ENCODE measurements at places on chromosomes 3 and 15.

DNA sequence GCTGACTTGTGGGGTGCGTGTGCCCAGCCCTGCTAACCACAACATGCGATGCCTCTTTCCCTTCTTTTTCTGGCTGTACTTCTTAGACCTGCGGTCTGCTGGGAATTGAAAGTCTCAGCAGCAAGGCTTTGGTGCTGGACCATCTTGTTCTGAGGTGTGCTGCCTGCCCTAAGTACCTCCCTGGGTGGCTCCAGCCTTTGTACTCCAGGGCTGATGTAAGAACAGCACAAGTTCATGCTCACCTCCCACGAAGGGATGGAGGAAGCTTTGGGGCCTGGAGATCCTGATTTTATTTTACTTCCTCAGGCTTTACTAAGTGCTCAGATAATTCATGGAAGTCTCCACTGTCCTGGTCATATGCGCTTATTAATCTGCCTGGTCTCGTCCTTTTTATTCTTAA is 28.9 kb downstream of the FAM43A start:
- no peak for DNase-seq

DNA sequence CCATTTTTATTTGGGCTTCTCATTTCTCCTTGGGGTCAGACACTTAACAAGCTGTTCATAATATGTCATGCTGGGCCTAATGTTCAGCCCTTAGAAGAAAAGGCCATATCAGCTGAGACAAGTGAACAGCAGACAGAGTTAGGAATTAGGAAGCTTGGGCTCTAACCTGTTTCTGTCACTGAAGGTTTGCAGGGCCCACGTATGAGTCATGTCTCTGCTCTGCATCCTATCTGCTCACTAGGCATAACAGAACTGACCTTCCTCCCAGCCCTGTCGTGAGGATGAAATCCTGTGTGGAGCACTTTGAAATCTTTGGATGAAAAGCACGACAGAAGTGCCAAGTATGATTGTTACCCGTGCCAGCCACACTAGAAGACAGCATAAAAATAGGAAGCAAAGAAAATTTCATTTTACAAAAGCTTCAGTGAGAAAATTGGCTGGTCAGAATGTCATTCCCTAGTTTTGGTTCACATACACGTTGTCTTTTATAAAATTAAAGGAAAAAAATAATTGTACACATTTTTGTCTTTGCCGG is 26.5 kb upstream of the CD47 start:
- no peak for DNase-seq

DNA sequence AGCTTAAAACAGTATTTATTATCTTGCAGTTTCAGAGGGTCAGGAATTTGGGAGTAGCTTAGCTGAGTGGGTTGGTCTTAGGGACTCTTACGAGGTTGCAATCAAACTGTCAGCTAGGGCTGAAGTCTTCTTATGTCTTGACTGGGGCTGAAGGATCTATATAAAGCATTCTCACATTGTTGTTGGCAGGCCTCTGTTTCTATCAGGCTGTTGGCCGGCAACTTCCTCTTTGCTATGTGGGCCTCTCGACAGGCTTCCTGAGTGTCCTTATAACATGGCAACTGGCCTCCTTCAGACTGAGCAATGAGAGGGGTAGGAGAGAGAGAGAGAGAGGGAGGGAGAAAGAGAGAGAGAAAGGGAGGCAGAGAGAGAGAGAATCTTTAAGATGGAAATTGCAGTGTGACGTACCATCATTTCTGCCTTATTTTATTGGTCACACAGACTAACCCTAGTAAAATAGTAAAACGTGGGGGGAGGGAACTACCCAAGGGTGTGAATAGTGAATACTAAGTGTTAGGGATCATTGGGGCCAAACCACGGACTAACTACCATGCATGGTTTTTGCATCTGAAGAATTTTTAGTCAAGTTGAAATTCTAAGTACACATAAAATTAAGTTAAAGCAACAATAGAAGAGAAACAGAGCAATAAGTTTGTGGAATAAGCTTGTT is 16.1 kb downstream of the FGF7 start:
- no peak for DNase-seq

GRCh38 chr3:127287840-127288239 is at the start of gene PRR20G:
TSS of gene PRR20G (minus strand) at chr3:127288046. CDS start at chr3:127287365, 681 bp downstream.
- no peak for DNase-seq

DNA sequence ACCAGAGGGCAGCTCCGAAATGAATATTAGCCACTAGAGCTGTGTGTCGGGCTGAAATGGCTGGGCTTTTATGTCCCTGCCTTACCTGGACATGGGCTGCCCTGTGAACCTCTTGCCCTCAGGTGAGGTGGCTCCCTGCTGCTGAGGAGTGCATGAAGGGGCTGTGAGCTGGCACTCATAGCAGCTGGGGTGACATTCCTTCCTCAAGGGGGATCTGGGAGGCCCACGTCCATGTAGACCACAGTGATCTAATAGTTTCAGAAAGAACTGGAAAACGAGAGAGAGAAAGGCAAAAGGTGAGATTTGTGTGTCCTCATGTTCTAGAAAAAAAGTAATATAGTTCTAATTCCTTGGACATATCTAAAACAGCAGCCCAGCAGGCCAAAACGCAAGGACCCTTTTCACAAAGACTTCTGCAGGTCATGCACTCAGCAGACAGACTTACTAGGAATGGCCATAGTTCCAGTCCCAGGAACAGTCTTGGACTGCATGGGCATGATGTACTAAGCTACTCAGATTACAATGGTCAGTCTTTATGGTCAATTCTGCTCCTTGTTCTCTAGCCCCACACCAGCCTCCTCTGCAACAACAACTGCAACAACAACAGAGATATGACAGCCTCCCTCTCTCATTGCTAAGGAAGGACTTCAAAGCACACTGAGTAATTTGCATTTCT is 10.8 kb upstream of the SLC24A5 start:
- no peak for DNase-seq

GRCh38 chr3:132017137-132017536 is 17.7 kb downstream of the CPNE4 start:
- DNase-seq = no peak

DNA sequence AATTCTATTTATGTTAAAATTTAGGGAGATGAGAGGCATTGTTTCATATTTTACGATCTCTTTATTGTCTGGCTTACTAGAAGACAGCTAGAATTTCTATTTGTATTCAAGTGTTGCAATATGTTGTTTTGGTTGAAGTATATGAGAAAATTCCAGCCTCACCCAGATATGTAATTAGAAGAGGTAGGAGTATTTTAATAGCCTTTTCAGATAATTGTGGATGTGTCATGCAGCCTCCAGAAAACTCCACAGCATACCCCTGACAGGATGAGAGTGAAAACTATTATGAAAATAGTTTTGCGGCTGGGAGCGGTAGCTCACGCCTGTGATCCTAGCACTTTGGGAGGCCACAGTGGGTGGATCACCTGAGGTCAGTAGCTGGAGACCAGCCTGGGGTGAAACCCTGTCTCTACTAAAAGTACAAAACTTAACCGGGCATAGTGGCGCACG is 21.5 kb upstream of the USP3 start:
- no peak for DNase-seq

DNA sequence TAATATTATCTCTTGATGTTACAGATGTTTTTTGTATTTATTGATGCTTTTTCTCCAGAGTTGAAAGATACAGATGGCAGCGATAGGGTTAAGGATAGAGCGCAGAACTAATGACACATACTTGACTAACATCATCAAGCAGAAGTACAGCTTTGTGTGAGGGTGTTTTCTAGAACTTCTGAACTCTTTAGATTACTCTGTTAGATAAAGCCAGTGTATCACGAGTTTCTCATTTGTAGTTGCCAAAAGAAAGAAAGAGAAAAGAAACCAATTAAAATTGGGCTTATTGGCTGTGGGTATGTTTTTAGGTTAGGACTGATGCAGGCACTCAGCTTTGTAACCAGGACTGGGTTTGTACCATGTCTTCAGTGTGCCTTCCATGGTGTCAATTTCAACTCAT is 6.6 kb upstream of the GPR171 start:
- DNase-seq = no peak

DNA sequence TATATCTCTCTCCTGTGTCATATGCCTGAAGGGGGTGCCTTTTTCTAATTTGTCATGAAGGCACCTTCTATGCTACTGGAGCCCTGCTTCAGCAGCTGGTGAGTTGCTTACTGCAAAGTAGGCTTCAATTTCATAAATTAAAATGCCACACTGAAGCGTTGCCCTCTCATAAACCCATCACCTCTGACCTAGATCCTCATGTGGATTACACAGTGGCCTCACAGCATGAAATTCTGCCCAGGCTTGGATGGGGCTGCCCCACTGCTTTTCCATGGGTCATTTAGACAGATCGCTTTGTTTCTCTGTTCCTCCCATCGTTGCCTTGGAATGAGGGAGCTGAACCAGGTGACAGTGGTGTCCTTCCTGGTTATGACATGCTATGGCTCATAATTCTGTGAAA is 131.2 kb downstream of the RPL22L1 start:
- DNase-seq = no peak
